ENCODE measurements at places on chromosomes 11 and 22.

GRCh38 chr11:1487091-1487850, 692 bp upstream of the MOB2 start:
- DNase-seq = no peak

DNA sequence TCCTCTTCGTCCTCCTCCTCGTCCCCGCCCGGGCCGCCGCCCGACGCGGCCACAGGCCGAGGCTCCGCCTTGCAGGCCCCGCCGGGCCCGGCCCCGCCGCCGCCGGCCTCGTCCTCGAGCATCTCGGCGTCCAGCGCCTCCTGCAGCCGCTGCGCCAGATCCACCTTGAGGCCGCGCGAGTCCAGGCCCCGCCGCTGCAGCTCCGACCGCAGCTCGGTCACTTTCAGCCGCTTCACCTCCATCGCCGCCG, 417 bp downstream of the HNRNPUL2 start:
- no peak for DNase-seq

GRCh38 chr11:2732940-2733628, 33.3 kb upstream of the KCNQ1OT1 start:
- DNase-seq = no peak

GRCh38 chr11:132941024-132941646, 591.2 kb downstream of the OPCML start:
- DNase-seq = no peak

- no peak for DNase-seq
Observed at GRCh38 chr11:106459135-106459534, 381.7 kb downstream of the AASDHPPT start.

DNA sequence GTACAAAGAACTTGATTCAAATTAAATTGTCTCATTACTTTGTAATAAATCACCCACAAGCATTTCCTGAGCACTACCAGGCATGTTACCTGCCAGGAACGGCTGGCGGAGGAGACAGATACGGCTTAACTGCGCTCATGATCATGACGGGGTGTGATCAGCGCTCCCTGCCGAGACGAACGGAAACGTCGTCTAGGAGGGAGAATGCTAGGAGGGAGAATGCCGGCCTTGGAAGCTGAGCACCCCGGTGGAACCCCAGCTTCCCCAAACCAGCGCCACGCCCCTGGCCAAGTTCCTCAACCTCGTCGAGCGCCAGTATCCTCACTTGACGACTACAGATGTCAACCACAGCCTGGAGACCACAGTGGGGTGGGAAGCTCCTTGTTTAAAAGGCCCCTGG, 272.8 kb downstream of the CTTN start:
- DNase-seq = no peak

DNA sequence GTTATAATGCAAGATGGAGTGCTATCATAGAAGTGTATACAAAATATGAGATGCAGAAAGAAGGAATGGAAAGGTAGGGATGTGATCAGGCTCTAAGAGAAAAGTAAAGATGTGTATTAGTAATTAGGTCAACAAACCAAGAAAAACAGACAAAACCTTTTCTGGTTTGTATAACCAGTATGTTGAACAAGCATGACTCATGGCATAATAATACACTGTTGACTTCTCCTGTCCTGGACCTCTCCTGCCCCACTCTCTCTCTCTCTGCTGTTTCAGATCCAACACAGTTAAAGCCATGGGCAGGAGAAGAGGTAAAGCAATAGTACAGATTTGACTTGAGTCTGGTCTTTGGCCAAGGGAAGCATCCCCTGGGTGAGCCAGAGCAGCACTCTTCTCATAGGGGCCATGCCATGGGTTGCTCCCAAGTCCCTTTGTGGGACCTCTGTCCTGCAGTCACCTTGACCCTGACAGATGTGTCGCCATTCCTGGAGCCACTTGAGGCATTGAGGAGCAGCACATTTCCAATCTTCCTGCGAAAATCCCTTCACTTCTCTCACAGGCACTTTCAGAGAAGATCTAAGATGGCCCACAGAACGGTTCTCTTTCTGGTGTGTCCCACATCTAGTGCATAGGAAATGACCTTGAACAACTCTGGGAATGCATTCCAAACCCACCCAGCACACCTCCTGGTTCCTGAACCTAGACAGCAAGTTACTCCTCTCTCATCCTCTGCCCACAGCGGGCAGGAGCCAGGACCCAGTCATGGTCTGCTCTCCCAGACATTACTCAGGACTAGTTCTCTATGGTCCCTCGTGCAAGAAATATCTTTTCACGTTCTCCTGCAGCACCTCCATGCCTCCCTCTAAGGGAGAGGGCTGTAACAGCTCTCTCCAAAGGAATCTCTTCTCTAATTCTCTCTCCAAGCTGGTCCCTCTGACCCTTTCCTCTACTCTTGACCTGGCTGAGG, 58.2 kb upstream of the PRSS23 start:
- no peak for DNase-seq

GRCh38 chr11:45622283-45622682, 43.1 kb downstream of the CHST1 start:
- DNase-seq = no peak

GRCh38 chr22:48636746-48637145, 1190.9 kb downstream of the BRD1 start:
- no peak for DNase-seq

DNA sequence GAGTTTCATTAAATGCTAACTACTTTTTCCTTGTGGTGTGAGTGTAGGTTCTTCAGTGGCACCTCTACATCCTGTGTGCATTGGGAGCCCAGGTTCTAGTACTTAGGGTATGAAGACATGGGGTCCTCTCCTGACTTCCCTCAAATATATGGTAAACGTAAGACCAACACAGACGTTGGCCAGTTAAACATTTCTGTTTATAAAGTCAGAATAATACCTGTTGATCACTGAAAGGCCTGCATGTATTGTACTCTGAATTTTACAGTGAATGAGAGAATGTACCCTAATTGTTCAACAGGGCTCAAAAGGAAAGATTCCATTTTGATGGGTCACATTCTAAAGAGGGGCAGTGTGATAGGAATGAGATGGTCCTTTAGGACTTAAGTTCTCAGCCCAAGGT, 3.2 kb downstream of the RPL27A start:
- DNase-seq = no peak

DNA sequence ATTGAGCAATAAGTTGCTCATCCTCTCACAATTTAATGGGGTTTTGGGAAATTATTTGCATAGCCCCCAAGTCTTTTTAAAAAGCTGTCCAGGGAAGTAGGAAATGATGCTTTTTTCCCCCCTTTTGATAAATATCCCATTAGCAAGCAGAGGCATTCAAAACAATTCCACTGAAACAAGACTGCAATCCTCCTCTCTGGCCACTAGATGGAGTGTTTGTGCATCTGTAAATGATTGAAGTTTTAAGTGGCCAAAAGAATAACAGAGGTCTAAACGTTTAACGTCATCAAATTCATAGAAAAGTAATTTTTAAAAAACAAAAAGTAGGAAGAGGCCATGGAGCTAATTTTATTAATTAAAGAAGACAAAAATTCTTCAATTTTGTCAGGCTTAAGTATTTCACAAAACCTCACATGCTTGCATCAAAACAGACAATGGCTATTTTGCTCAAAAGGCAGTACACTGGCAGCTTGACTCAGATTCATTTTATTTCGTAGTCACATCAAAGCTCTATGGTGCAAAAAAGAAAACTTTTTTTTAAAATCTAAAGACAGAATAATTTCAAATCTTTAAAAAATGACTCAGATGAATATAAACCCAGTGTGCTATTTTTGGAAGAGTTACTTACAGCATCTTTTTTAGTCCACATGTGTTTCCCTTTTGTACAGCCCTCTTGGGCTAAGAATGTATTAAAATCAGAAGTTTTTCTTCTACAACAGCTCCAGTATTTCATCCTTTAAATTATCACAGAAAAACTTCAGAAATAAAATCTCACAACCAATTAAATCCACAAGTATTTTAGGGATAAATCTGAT, 17.8 kb downstream of the CHORDC1 start:
- DNase-seq = no peak

DNA sequence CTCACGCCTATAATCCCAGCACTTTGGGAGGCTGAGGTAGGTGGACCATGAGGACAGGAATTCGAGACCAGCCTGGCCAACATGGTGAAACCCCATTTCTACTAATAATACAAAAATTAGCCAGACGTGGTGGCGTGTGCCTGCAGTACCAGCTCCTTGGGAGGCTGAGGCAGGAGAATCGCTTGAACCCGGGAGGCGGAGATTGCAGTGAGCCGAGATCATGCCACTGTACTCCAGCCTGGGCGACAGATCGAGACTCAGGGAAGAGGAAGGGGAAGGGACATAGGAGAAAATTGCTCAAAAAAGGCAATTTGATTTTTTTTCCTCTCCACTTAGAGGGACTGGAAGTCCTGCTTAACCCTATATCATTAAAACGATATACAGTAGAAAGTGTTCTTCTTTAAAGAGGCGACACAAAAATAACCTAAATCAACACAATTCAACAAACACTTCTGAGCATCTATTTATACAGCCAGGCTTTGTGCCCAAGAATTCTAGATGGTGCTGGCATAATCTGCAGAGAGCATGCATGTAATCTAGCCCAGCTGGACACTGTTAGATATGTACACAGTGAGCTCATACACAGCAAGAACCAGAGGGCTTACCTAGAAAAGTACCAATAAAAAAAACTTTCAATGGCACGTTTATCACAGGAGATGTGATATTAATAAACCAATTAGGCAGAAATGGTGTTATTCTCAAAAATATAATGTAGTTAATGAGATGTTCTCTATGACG, 20.9 kb upstream of the DENND5A start:
- no peak for DNase-seq

DNA sequence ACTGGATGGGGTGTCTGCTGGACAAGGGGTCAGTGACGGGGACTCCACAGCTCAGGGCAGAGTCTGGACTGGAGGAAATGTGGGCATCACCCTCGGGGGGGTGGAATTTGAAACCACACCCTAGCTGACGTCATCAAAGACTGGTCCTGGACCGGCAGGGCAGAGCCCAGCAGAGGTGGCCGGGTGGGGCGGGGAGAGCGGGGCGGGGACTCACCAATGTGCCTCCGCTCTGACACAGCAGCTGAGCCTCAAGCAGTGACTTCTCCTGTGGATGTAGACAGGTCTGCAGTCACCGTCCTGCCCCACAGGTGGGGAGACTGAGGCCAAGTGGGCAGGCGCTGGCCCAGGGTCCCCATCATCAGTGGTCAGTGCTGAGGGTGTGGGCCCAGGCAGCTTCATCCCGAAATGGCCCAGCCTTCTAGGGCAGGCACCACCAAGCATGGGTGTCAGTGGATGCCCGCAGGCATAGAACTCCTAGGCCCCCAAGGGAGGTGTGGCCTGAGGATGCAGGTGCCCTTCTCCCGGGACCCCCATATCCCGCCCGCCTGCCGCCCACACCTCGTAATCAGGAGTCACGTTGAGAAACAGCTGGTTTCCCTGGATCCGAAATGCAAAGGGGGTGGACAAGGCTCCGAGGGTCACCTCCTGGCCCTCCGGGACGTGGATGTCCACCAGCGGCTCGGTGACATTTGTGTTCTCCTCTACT, 603 bp downstream of the CDHR5 start:
- peak; percentile 14 for DNase-seq

DNA sequence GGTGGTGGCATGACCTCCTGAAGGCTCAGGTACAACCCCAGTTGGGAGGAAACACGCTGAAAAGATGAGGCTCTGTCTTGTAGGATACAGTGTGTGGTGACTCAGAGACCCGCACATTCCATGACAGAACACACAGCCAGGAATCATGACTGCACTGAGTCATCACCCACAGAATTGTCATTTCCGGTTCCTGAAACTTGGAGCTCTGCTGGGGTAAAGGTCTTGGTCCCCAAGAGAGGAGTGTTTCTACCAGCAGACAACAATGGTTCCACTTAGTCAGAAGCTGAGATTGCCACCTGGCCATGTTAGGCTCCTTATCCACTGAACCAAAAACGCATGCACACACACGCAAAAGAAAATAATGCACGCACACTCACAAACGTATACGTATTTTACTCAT, 31.5 kb upstream of the CYB5R3 start:
- no peak for DNase-seq

- DNase-seq = peak; percentile 58
Observed at GRCh38 chr11:73218106-73218829, at the start of gene P2RY2. P2RY2 (plus strand) TSS chr11:73218281; CDS start chr11:73234160, 15,879 bp downstream.

GRCh38 chr11:849951-850774, 7.5 kb downstream of the TSPAN4 start:
- DNase-seq = no peak

Measured in activated B cell treated with CpG ODN at 0.5 μM for 24 hours (primary cell).